ENCODE measurements at places on chromosomes 1 and 21.

DNA sequence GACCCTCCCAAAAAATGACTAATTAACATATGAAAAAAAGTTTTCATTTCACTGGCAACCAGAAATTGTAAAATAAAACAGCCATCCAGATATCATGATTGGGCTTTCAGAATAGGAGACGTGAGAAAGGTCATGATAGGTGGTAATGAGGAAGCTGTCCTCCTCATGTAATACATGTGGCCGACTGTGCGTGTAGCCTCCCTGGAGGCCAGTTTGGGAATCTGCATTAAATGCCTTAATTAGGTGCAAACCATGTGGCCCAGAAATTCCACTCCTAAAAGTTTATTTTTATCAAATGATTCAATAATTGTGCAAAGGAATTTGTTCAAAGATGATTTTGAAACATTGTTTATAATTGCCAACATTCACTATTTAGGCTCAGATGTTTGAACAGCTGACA lies 127.6 kb upstream of the C1orf105 start:
- no peak overlapping the region for H3K27ac ChIP-seq
- H3K27me3 ChIP-seq, result no peaks in the 10 kb centered on the region
- H3K4me1 ChIP-seq, result no peaks in the 10 kb centered on the region
- H3K36me3 ChIP-seq, result no peaks in the 10 kb centered on the region
- H3K4me3 ChIP-seq, result no peak overlapping the region
- DNase-seq, result no peak

GRCh38 chr1:65431111-65431705 lies 10.7 kb downstream of the LEPR start:
- no peaks in the 10 kb centered on the region for H3K36me3 ChIP-seq
- no peak overlapping the region for H3K4me3 ChIP-seq
- DNase-seq, result no peak
- H3K4me1 ChIP-seq, result peaks cover 19% of the 10 kb centered on the region

- no peak overlapping the region for H3K27ac ChIP-seq
- no peaks in the 10 kb centered on the region for H3K27me3 ChIP-seq
- no peaks in the 10 kb centered on the region for H3K36me3 ChIP-seq
- DNase-seq, result no peak
Observed at GRCh38 chr1:116067566-116067890, 43.7 kb upstream of the MAB21L3 start.

DNA sequence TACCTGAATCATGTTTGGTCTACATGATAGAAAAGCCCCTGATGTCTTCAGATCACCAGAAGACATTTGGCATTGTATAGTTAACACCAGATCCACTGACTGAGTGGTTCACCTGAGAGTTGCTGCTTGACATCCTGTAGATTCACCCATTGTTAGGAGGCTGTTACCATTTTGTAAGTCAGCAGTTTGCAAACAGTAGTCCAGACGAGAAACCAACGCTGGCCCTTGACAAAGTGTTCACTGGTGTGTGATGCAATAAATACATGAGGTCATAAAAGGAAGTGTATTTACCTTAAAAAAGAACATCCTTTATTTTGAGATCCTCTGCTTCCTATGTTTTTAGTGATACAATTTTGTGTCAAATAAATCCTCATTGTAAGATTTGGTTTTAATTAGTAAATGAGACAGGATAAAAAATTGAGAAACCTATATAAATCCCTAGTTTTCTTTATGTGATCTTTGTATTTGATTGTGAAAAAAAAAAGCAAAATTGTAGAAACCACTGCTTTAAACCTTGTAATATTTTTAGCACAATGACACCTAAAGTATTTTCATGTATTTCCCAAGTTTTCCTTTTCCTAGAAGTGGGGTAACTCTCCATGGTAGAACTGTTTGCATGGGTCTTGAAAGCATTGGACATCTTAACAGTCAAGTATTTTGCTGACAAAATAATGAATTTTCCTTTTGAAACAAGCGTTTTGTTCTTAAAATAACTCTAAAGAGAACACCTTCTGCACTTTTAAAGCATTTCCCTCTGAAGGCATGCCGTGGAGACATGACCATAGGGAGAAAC lies 204.3 kb downstream of the FGGY start:
- H3K36me3 ChIP-seq, result no peaks in the 10 kb centered on the region
- no peaks in the 10 kb centered on the region for H3K27me3 ChIP-seq
- H3K4me1 ChIP-seq, result peaks cover 9% of the 10 kb centered on the region
- H3K4me3 ChIP-seq, result no peak overlapping the region
- no peak overlapping the region for H3K27ac ChIP-seq
- no peak for DNase-seq

DNA sequence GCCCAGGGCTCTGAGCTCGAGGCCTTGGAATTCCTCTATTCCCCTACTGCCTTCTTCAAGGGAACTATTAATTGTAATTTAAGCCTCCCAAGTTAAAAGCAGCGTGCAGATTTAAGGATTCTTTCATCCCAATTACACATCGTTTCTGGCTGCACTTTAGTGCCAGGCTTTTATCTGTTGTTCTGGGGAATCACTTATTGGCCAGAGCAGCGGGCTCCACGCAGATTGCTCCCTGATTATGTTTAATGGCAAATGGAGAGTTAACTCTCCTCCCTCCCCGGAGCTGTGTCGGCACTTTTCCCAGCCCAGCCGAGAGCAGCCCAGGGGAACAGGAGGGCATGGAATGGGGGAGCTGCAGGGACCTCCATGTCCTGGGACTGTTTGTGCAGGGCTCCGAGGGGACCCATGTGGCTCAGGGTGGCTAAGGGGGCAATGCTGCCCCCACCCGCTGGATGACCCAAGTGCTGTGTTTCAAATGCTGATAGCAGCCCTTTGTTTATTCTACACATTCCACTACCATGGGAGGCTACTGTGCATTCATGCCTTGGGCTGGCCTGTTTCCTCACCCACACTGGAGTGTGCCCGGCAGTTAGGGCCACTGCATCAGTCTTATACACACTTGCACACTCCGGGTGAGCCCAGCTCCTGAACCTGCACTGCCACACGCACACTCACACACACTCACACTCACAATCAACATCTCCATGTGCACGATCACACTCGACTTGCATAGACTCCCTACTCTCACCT lies 93.3 kb upstream of the POU3F1 start:
- H3K36me3 ChIP-seq, result no peaks in the 10 kb centered on the region
- peaks cover 41% of the 10 kb centered on the region for H3K4me1 ChIP-seq
- H3K27me3 ChIP-seq, result peaks cover 2% of the 10 kb centered on the region
- no peak overlapping the region for H3K27ac ChIP-seq

DNA sequence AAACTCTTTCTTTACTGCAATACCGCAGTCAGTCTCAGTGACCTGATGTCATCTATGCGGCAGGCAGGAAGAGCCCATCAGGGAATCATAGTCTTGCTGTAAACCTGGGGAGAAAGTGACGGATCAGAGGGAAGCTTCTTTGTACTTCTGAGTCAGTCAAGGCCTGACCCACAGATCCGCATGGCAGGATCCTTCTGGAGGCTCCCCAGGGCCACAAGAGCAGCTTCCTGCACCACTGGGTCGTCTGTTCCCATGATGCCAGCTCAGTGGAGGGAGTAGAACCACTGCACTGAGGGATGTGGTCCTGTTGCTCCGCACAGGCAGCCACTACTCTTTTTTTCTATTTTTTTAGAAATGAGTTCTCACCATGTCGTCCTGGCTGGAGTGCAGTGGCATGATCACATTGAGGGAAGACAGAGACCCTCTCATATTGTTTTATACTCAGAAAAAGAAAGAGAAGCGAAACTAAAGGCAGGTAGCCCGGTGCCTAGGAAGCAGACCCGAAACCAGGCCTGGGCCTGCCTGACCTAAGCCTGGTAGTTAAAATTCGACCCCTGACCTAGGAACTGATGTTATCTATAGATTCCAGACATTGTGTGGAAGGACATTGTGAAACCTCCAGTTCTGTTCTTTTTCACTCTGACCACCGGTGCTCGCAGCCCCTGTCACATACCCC lies 6.3 kb upstream of the ERVH48-1 start:
- no peaks in the 10 kb centered on the region for H3K4me1 ChIP-seq
- DNase-seq, result no peak
- no peak overlapping the region for H3K27ac ChIP-seq
- H3K4me3 ChIP-seq, result no peak overlapping the region
- H3K36me3 ChIP-seq, result no peaks in the 10 kb centered on the region
- no peaks in the 10 kb centered on the region for H3K27me3 ChIP-seq

DNA sequence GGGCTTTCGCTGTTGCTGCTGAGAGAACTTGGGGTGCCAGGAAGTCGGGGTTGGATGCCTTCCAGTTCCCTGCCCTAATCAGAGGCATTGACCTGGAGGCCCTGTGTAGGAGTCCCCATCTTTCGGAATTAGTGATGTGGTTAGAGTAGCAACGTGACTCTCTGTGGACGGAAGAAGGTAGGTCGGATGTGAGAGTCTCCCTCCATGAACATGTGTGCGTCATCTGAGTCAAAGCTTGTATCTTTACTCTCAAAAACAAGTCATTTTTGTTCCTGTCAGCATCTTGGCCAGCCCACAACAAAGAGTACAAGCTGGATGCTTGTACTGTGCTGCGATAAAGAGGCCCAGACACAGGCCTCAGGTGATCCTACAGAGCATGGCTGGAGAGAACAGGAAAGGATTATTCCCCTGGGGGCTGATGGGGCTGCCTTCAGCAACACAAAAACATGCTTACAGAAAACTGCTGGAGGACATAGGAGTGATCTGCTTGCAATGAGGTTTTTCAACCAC lies 31.0 kb upstream of the IL10 start:
- no peaks in the 10 kb centered on the region for H3K36me3 ChIP-seq
- H3K27ac ChIP-seq, result no peak overlapping the region
- H3K27me3 ChIP-seq, result peaks cover 19% of the 10 kb centered on the region
- H3K4me3 ChIP-seq, result no peak overlapping the region

DNA sequence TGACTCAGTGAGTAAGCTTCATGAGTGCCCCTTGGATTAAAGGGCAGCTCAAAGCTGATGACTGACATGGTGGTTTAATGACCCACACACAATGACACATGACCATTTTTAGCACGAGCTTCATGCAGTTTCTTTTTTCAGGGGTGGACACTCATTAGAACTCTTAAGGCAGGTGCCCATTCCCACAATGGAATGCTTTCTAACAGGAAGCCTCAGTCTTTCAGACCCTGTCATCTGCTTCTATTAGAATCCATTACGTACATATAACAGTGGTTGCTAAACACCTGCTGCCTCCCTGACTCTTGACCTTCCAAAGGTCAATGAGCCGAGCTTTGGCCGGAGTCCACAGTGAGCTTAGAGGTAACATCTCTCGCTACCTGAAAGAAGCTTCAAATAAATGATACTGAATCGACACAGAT lies 27.4 kb downstream of the AKNAD1 start:
- H3K4me3 ChIP-seq, result no peak overlapping the region
- H3K36me3 ChIP-seq, result no peaks in the 10 kb centered on the region
- DNase-seq, result no peak

DNA sequence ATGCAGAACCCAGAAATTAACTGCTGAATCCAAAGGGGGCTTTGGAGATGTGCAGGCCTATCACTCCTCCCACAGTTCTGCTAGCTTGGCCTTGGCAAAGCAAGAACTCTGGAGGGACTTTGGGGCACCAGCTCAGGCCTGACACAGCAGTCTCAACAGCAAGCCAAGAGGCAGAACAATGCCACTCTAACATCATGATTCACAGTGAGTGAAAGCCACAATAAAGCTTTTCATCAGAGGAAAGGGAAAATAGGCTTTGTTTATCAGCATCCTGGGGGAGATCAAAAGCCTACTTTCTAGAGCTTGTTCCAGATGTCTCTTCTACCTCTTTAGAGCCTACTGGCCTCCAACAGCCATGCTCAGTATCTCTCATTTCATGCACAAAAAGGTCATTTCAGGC lies 283.4 kb downstream of the KCNH1 start:
- H3K36me3 ChIP-seq, result no peaks in the 10 kb centered on the region
- no peak for DNase-seq
- no peaks in the 10 kb centered on the region for H3K4me1 ChIP-seq
- H3K27me3 ChIP-seq, result no peaks in the 10 kb centered on the region
- H3K4me3 ChIP-seq, result no peak overlapping the region

- H3K4me3 ChIP-seq, result no peak overlapping the region
- H3K36me3 ChIP-seq, result no peaks in the 10 kb centered on the region
- no peak for DNase-seq
- H3K27ac ChIP-seq, result no peak overlapping the region
Observed at GRCh38 chr1:59703226-59703917, 111.4 kb upstream of the HOOK1 start.

- H3K4me1 ChIP-seq, result no peaks in the 10 kb centered on the region
- no peak for DNase-seq
- no peak overlapping the region for H3K27ac ChIP-seq
- H3K4me3 ChIP-seq, result no peak overlapping the region
Observed at GRCh38 chr1:172931761-172932160, 119.0 kb downstream of the TNFSF18 start.

DNA sequence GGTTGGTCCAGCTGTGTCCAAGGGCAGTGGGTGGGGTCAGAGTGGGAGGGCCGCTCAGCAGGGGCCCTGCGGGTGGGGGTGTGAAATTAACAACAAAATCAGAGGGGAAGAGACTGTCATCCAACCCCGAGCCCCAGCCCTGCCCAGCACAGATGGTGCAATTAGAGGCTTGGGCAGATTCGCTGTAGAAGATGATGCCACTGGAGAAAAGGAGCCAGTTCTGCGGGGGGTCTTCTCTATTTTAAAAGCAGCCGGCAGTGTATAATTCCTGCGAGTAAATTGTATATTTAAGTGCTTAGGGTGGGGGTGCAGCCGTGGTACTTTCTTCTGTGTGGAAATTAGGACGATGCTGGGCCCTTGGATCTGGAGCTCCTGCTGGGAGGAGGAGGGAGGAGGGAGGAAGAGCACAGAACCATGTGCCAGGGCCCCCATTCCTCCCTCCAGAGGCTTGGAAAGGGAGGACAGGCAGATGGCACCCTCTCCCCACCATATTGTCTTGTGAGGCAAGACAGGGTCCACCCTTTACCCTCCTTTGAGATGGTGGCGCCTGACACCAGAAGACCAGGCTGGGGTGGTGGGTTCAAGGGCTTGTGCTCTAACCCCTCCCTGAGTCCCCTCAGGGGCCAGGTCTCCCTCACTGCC lies 89.2 kb downstream of the ACTL8 start:
- DNase-seq, result no peak
- H3K4me1 ChIP-seq, result no peaks in the 10 kb centered on the region
- no peak overlapping the region for H3K4me3 ChIP-seq
- no peak overlapping the region for H3K27ac ChIP-seq
- no peaks in the 10 kb centered on the region for H3K27me3 ChIP-seq

GRCh38 chr1:83545066-83545862 lies 453.7 kb downstream of the TTLL7 start:
- H3K27me3 ChIP-seq, result no peaks in the 10 kb centered on the region
- H3K4me1 ChIP-seq, result no peaks in the 10 kb centered on the region
- no peak overlapping the region for H3K4me3 ChIP-seq
- H3K36me3 ChIP-seq, result no peaks in the 10 kb centered on the region

DNA sequence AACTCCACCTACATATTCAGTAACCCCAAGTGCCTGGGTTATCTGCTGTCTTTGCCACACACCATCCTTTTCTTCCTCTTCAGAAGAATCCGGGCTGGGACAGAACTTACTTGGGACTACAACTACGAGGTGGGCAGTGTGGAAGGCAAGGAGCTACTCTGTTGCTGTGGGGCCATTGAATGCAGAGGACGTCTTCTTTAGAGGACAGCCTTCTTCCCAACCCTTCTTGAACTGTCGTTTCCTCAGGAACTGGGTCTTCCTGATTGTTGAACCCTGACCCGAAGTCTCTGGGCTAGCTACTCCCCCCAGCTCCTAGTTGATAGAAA lies 10.5 kb downstream of the CERS2 start:
- no peak overlapping the region for H3K27ac ChIP-seq
- peaks cover 68% of the 10 kb centered on the region for H3K36me3 ChIP-seq
- no peaks in the 10 kb centered on the region for H3K27me3 ChIP-seq

GRCh38 chr1:6330410-6330911 lies 63.1 kb downstream of the ACOT7 start:
- H3K27ac ChIP-seq, result no peak overlapping the region
- H3K27me3 ChIP-seq, result no peaks in the 10 kb centered on the region
- peaks cover 17% of the 10 kb centered on the region for H3K36me3 ChIP-seq

GRCh38 chr1:32491386-32491785 lies 26.5 kb downstream of the ZBTB8B start:
- no peak overlapping the region for H3K4me3 ChIP-seq
- H3K4me1 ChIP-seq, result peaks cover 8% of the 10 kb centered on the region
- no peaks in the 10 kb centered on the region for H3K27me3 ChIP-seq
- H3K27ac ChIP-seq, result no peak overlapping the region
- H3K36me3 ChIP-seq, result peaks cover 2% of the 10 kb centered on the region
- DNase-seq, result no peak

All from neuronal stem cell (in vitro differentiated cells).